ENCODE measurements at places on chromosomes 5 and 9.

DNA sequence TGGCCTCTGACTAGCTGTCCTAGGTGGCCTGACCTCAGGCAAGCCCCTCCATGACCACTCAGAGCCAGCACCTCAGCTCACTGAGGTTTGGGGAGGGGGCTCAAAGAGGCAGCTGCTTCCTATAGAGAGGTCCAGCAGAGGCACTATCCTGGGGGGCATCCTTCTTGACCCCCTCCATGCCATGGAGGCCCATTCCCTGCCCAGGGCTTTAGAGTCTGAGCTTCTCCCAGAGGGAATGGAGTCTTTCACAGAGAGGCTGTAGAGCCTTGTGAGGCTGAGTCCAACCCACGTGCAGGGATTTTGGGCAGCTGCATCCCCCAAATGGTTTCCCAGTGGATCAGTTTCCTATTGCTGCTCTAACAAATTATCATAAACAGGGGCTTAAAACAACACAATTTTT, 16.9 kb downstream of the IRF1 start:
- no peak for DNase-seq

GRCh38 chr9:90929626-90930025, 128.0 kb downstream of the SYK start:
- DNase-seq = no peak

GRCh38 chr9:133658442-133659431, 22.6 kb downstream of the DBH start:
- DNase-seq = no peak

- no peak for DNase-seq
Measured at GRCh38 chr9:110029429-110029955, 178.5 kb downstream of the C9orf152 start.

GRCh38 chr5:74155501-74155900, 485.0 kb downstream of the ENC1 start:
- no peak for DNase-seq

- DNase-seq = no peak
Measured at GRCh38 chr9:14064940-14065339, 249.0 kb downstream of the NFIB start.

DNA sequence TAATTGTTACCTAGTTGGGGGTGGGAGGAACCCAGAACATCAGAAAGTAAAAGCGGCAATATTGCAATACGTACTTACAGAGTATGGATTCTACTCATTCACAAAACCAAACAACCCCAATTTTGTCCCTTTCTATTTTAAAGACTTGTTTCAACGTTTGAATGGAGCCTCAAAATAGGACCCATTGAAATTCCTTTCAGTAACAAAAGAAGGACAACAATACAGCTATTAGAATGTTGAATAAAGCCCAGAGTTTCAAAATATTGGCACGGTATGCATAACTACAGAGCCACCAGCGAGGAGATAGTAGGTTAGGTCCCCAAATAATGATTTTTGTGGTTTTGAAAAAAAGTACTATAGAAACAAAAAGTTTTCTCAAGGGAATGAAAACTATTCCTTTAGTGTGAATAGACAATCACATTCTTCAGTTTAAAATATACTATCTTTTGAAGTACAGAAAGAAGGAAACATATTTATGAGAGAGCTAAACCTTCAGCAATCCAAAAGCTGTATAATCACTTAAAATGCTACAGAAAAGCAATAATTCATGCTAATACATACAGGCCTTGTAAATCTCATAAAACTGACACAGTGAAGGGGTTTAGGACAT, 235.5 kb downstream of the RFX3 start:
- DNase-seq = no peak

GRCh38 chr9:105656131-105656921, 5.9 kb upstream of the TAL2 start:
- no peak for DNase-seq

GRCh38 chr9:90069085-90069484, 464.3 kb downstream of the GADD45G start:
- no peak for DNase-seq

GRCh38 chr5:133713751-133714150, 101.4 kb upstream of the FSTL4 start:
- no peak for DNase-seq

DNA sequence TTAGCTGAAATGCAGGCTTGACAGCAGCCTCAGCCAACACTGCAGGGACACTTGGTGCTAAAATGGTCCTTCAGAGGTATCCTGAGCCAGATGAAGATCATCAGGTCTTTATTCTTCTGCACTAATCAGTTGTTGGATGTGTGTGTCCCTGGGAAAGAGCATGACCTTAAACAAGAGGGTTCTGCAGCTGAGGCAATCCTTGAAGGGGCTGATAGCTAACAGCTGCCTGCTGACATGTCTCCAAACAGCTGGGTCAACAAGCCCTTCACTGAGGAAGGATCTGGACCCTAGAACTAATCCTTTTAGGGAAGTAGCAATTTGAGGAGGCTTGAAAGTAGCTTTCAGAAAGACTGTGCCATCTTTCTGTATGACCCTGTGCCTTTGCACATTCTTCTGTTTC, 376.3 kb upstream of the ACTBL2 start:
- no peak for DNase-seq

- DNase-seq = no peak
Measured at GRCh38 chr5:83084336-83084735, 7.0 kb downstream of the XRCC4 start.

DNA sequence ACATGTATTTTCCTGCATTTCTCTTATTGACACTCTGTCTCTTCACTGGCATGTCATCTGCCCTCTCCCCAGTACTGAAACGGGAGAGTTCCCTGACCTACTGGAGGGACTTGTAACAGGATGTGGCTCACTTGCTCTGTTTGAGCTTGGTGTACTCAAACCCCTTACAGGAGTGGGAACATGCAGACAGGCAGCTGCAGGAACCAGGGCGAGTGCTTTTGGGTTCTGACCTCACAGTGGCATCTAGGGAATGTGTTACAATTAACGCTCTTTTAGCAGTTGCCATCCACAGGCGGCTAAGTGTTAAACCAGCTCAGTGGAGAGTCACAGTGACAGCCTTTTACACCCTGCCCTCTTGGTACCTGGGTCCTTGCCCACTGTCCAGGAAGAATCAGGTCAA, 300.3 kb upstream of the GRAMD2B start:
- DNase-seq = no peak

DNA sequence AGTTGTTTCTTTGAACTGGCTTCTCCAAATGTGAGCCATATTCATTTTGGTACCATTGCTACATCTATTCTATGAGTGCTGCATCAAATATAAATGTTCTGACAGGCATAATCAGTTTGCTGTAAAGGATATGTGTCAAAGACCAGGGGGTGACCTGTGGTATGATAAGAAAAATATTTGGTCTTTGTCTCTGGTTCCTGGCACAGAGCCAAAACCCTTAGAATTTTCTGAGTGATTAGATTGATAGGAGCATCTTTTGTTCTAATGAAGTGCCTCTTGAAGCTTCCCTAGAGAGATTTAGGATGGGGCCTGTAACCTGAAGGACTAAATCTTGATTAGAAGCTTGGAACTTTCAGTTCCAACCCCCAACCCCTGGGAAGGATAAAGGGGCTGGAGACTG, 256.3 kb downstream of the NNT start:
- no peak for DNase-seq

- no peak for DNase-seq
Measured at GRCh38 chr5:172407822-172408221, 46.5 kb downstream of the SH3PXD2B start.

DNA sequence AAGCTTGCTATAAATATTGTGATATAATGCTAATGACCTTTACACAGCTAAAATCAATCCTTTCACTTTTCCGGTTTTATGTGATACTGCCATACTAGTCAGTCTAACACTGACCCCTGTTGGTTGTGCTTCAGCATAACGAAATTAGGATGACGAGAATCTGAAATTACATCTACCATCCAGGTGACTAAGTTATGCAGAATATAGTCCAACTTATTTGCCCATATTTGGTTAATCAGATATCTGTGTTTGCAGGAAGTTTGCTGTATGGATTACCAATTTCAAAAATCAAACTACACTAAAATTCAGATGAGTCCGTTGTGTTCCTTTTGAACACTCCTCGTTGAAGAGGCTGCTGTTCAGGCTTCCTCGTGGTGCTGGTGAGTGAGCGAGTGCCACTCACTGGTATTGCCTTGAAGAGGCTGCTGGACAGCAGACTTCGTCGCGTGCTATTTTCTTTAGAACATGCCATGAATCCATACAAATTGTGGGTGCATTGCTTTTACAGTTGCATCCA, 32.5 kb downstream of the TENT4A start:
- no peak for DNase-seq

GRCh38 chr5:146005723-146006122, 69.3 kb downstream of the SH3RF2 start:
- no peak for DNase-seq

DNA sequence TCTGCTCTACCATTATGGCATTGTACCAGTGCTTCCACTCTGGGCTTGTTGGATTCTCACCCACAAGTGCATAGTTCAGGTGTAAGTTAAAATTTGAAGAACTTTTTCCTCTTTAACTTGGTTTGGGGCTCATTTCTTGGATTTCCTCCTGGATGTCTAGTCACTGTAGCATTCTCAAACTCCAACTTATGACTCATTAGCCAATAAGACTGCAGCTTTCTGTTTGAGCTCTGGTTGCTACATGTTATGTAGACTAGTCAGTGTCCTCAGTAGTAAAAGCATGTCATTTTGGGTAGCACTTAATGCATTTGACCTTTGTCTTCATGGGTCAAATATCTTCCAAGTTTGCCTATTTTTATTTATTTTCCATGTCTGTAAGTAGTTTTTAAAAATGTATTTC, 790.8 kb downstream of the BRINP1 start:
- no peak for DNase-seq

- no peak for DNase-seq
Measured at GRCh38 chr5:31208043-31208442, 14.6 kb downstream of the CDH6 start.

DNA sequence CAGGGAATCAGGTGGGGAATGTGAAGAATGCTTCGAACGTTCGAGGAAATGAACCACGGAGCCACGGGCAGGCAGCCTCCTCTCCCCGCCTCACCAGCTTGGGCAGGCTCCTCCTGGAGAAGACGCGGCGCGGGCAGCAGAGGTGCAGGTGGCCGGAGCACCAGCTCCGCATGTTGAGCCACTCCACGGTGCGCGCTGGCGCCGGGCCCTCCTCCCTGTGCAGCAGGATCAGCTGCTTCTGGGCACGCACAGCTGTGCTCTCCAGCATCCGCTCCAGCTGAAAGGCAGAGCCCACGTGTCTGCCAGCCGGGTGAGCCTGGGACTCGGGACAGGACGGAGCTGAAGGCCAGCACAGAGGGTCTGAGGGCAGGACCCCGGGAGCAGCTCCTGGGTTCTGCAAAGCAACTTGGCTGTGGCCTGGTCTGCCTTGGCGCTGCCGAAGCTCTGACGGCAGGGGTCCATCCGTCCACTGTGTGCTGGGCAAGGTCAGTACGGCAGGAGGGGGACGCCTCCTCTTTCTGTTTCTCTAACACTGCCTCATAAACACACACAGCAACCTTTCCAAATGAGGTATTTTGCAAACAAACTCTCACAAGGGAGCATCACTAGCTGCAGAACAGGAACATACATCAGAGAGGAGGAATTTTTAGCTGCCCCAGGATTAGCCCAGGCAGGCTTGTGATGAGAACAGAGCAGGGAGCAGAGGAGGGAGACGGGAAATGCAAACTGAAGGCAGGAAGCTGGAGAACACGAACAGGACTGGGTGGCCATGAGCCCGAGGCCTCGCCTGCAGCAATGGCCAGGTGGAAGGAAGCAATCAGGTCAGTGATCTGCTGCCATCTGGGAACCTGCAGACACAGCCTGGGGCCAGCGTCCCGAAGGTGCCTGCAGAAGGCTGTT, 20.1 kb upstream of the NSMF start:
- no peak for DNase-seq

DNA sequence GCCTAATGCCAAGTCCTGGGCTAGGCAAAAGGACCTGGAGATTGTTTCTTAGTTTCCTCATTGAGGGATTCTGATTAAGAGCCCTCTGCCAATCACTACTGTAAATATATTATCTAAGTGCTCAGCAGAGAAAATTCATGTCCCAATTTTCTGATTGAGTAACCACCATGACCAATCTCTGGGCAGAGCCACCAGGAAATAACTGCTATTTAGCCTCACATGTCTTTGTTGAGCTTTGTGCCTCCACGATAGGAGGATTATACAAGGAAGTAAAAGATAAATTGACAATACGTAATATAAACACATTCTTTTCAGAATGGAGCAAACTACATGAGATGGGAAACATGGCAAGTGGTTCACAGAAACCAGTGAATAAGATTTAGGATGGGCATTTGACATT, 396.1 kb upstream of the PAPPA start:
- DNase-seq = no peak

- DNase-seq = no peak
Measured at GRCh38 chr5:28927559-28928326, 1889.4 kb upstream of the CDH9 start.

DNA sequence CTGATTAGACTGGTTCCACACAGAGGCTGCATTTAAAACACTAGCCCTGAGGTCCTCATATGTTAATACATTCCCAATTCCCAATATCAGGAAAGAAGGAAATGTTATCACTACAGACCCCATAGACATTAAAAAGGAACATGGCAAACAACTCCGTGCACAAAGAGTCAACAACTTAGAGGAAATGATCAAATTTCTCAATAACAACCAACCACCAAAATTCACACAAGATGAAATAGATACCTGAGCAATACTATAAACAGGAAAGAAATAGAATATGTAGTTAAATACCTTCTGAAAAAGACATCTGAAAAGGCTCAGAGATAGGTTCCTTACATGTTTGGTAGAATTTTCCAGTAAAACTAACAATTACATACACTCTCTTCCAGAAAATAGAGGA, 28.9 kb downstream of the SEMA4D start:
- no peak for DNase-seq

DNA sequence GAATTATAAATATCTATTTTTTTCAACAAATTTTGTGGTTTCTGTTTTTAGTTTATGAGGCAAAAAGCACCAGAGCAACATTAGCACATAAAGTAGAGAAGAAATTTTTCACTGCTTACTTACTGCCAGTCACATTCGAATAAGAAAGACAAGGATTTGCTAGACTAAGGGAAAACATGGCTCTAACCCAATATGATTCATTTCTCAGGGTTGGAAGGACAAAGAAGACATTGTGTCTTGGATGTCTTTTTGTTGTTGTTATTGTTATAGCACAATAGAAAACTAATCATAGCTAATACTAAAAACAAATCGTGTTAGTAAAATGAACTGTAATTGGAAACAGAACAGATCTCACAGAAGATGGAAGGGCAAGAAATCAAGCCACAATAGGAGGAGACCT, 90.9 kb upstream of the SLCO6A1 start:
- DNase-seq = no peak

DNA sequence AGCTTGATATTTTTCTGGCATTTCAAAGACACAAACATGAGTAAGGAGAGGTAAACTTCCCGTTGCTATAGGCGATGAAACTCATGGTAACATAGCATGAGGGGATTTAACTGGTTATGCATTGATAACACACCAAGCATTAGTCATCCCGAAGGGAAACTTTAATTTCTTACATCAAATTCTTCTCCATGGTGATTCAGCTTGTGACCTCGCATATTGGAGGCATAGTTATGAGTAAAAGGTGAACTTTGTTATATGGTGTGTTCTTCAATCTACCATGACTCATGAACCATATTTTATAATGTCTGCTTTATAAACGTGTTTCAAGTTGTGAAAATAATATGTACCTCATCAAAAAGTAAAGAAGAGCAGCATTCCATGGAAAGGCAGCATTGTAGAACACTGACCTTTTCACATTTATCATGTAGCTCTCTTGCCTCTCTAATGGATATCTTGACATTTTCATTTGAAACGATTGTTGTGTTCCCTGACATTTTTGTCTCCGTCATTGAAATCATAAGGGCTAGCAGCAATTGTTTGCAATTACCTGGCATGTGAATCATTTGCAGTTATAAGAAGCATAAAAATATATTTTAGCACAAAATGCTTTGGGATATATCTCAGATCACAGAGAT, 491.8 kb downstream of the ANXA1 start:
- DNase-seq = no peak
